ENCODE measurements at places on chromosomes 7 and 10.

- DNase-seq = no peak
Measured at GRCh38 chr10:116817780-116818343, 31.4 kb upstream of the ENO4 start.

DNA sequence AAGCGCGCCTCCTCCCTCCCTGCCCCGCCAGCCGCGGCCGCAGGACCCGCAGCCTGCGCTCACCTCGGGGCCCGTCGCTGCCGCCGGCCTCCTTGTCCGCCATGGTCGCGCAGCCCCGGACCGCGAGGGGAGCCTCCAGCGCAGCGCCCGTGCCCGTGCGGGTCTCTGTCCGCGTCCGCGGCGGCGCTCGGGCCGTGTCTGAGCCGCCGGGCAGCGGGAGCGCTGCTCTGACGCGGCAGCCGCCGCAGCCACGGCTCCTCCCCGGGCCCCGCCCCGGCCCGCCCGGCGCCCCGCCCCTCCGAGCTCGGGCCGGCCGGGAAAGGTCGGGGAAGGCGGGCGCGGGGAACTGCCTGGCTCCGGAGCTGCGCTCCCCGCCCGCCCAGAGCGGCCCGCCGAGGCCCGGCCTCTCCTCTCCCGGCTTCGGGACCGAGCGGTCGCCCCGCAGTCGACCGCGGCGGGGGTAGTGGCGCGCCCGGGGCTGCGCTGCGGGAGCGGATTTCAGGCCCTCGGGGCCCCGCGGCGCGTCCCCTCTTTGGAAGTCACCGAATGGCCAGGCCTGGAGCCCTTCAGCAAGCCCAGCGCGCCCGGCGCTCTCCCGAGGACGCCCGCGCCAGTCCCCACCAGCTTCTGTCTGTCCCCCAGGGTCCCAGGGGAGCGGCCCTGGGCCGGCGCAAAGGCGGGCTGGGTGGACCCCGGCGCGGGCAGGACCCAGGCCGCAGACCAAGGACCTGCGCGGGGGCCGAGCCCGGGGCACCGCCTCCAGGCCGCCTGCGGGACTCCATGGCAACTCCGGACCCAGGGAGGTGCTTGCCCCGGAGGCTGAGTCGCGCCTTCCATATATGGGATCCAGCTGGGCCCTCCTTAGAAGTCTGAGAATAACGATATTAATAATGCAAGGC, at the start of gene HSPA12A:
TSS of gene HSPA12A (minus strand) at position 200 of the 899 bp plus-strand sequence. CDS start at position 103, 97 bp downstream.
- DNase-seq = no peak

- DNase-seq = no peak
Measured at GRCh38 chr10:60114765-60115586, 208.6 kb upstream of the CCDC6 start.

GRCh38 chr10:49474901-49475300, 64.0 kb downstream of the ERCC6 start:
- no peak for DNase-seq

GRCh38 chr7:107209565-107209964, 40.8 kb downstream of the HBP1 start:
- DNase-seq = no peak

- no peak for DNase-seq
Measured at GRCh38 chr7:28626624-28627262, 214.4 kb downstream of the CREB5 start.

DNA sequence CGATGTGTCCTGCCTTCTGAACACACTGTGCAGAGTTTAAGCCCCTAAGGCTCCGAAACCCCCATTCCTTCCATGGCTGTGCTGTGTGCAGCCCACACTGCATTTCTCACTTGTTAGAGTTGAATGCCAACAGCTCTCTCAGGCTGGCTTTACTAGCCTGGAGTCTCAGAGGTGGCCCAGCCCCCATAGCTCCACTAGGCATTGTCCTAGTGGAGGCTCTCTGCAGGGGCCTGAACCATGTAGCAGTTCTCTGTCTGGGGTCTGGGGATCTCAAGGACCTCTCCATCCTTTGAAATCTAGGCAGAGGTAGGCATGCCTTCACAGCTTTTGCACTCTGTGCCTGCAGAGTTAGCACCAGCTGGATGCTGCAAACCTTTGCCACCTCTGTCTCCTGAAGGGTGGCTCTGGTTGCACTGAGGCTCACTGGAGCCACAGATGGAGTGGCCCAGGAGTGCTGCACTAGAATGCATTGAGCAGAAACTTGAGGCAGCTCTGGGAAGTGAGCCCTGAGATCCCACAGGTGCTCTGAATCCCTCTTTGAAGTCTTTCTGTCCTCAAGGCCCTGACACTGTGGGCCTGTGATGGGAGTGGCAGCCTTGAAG, 301.7 kb downstream of the DGKB start:
- no peak for DNase-seq

- no peak for DNase-seq
Measured at GRCh38 chr7:56115852-56116538, at the start of gene NUPR2. NUPR2 (minus strand) TSS chr7:56116417; CDS start chr7:56116314, 103 bp downstream.

DNA sequence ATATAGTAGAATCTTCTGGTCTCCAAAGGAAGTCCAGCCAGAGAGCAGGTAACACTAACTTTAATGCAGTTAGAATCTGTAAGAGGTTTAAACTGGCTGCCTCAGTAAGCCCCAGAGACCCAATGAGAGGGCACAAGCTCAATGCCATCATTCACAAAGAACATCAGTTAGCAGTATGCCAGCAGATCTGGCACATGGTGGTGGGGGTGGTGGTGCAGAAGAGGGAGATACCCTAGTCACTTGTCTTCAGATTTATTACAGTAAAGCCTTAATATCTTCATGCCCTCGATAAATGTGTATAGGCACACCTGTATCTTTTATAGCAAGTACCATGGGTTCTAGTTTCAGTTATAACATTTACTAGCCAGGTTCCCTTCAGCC, 86.2 kb downstream of the SORBS1 start:
- DNase-seq = no peak

- no peak for DNase-seq
Measured at GRCh38 chr10:49008091-49008490, 68.5 kb upstream of the LRRC18 start.

- DNase-seq = no peak
Measured at GRCh38 chr10:61627266-61627665, 35.5 kb upstream of the CABCOCO1 start.

DNA sequence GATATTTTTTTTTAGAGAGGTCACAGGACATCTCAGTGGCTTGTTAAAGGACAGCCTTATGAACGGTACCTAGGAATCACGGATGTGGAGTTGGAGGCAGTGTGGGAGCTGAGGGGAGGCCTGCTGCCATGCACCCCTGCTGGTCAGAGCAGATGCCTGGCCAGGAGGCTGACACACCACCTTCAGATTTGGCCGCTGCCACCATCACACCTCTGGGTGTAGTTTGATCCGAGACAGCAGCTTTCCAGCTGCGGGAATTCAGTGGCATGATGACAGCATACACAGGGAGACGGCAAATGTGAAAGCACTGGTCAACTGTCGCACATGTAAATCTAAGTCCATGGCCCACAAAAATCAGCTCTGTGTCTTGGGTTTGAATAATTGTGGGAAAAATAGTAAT, 285.4 kb downstream of the ADARB2 start:
- DNase-seq = no peak

DNA sequence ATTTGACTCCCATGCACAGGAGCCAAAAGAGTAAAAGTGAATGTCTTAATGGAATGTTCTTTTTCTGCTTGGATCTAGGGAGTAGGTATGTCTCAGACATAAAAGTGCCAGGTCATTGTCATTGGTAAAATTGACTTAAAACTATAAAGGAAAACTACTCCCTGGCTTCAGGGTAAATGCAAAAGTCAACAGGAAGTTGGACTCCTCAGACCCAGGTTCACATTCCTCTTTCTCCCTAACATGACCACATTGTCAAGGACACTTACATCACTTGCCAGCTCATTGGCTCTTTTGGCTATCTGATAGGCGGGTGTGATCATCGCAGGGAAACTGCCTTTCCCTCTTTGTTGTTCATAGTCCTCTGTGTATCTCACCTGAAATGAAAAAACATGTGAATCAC, 13.7 kb downstream of the NRAP start:
- DNase-seq = no peak

DNA sequence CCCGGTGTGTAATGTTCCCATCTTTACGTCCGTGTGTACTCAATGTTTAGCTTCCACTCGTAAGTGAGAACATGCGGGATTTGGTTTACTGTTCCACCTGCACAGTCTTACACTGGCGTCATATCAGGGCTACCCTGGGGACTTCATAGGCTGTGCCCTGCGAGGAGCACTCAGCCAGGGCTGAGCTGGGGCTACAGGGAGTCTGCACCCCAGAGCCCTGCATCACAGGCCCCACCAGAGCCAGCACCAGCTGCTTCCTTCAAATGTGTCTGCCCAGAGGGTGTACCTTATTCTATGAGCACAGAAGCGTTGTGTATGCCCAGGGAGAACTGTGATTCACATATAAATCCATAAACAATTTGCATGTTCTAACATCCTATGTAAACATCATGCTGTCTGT, 277.1 kb downstream of the TCERG1L start:
- DNase-seq = no peak

- DNase-seq = no peak
Measured at GRCh38 chr10:49567810-49568209, 28.9 kb upstream of the ERCC6 start.

- no peak for DNase-seq
Measured at GRCh38 chr10:25811052-25811685, 122.9 kb upstream of the MYO3A start.

Data from activated naive CD4-positive, alpha-beta T cell (primary cell).